ENCODE measurements at places on chromosomes 5 and 9.

- DNase-seq = no peak
Measured at GRCh38 chr5:9653811-9654210, 23.7 kb upstream of the TAS2R1 start.

DNA sequence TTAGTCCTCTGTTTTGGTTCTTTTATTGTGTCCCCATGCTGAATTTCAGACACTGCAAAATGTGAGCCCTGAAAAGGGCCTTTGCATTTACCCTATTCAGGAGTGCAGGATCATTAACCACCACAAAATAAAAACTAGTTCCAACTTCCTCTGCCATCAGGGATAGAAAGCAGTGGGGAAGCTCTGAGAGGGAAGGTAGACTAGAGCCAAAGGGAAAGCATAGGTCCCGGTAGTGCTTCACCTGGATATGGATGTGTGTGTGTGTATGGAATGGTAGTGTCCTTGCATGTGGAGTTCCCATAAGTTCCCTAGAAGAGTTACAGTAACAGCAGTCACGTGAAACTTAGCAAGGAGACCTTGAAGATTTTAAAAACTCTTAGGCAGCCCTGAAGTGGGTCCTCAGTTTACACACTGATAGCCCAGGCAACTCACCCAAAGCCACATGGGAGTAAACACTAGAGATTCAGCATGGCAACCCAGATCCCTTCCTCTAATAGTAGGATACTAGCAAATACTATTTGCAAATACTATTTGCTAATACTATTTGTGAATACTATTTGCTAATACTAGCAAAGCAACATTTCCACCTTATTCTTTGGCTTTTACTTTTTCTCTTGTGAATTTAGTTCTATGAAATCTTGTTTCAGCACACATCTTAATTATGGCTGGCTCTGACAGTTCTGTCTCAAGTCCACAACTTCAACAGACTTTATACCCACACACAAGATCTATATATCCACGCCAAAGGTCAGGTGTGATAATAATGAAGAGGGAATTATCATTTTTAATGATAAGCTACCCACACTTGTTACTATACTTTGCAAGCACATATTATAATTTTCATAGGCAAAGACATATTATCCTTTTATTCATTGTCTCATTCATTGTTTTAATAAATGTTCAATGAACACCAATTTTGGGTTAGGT lies 70.4 kb upstream of the IFNE start:
- DNase-seq = no peak

DNA sequence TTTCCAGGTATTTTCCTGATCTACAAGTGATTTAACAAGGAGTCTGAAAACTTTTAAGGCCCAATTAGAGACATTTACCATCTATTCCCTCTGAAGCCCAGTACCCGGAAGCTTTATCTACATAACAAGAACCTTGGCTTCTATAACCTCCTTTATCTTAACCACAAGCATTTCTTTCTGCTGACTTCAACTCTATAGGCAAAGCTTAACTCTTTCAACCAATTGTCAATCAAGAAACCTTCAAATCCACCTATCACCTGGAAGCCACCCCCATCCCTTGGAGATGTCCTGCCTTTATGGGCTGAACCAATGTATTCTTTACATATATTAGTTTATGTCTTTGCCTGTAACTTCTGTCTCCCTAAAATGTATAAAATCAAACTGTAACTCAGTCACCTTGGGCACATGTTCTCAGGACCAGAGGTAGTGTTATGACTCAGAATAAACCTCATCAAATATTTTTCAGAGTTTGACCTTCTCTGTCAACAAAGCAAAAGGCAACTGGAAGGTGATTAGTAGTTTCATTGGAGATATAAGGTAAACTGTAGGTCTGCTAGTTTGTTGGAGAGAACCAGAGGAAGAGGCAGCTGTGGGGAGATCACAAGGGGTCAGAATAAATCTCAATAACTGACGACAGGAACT lies 13.0 kb upstream of the RIMOC1 start:
- no peak for DNase-seq

DNA sequence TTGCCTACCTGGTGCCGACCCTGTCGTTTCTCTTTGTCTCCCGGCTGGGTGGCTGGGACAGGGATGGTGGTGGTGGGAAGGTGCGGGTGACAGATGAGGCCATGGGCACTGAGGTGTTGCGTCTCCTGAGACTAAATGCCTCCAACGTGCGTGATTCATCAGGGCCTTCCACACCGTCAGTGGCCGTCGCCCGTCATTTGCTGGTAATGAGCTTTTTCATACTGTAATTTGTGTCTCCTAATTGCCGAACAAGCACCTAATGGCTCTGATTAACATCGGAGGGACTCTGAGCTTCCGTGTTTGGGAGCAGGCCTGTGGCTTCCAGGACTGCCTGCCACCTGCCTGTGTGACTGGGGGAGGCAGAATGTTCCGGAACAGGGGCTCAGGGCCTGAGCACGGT lies 35.2 kb downstream of the RXRA start:
- DNase-seq = no peak

GRCh38 chr5:171868236-171868635 lies 82.6 kb downstream of the SMIM23 start:
- no peak for DNase-seq

- no peak for DNase-seq
Measured at GRCh38 chr9:115524453-115525059, 406.6 kb upstream of the TNC start.

- DNase-seq = no peak
Measured at GRCh38 chr9:4238522-4238921, 61.3 kb downstream of the GLIS3 start.

GRCh38 chr9:93533863-93534262 lies 42.5 kb upstream of the PHF2 start:
- no peak for DNase-seq

GRCh38 chr5:178093134-178093533 lies 20.2 kb upstream of the N4BP3 start:
- DNase-seq = no peak

DNA sequence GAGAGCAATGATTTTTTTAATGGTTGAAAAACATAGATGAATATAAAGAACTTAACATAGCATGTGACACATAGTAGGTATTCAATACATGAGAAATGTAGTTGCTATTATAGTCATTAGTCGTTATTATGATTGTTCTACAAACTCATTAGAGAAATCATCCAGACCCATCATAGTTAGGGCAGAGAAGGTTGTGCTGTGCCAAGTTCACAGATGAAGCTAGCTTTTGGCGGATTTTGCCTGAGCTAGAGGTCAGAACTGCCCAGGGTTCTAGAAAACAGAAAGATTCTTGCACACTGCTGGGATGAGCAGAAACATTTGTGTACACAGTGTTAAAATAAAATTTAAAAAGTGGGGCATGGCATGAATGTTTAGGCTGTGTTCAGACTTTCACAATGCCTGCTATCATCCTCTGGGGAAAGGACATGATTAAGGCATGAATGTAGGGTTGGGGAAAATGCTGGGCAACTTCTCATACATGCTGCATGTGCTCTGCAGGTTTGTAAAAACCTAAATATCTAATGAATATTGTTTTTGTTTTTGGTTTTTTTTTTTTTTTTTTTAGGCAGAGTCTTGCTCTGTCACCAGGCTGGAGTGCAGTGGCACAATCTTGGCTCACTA lies 33.3 kb upstream of the RAD23B start:
- DNase-seq = no peak

GRCh38 chr5:116487045-116487444 lies 87.6 kb downstream of the SEMA6A start:
- no peak for DNase-seq

GRCh38 chr9:112193572-112194288 lies 18.6 kb upstream of the SUSD1 start:
- no peak for DNase-seq

DNA sequence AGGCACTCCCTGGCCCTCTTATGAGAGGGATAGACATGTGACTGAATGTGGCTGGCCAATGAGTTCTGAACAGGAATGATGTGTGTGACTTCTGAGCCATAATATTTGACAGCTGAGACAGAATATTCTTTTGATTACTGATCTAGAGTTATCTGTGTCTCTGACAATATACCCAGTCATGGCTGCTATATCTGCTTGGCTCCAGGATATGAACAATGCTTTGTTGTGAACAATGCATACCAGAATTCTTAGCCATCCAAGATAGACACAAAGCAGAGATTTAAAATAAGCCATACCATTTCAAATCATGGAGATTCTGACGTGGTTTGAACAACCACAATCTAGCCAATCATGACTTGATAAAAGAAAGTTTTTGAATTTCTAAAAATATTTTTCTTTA lies 840.3 kb upstream of the SEMA6A start:
- DNase-seq = no peak

GRCh38 chr9:115882911-115883310 lies 270.7 kb upstream of the PAPPA start:
- no peak for DNase-seq

- DNase-seq = no peak
Measured at GRCh38 chr5:11476866-11477265, 427.4 kb downstream of the CTNND2 start.

DNA sequence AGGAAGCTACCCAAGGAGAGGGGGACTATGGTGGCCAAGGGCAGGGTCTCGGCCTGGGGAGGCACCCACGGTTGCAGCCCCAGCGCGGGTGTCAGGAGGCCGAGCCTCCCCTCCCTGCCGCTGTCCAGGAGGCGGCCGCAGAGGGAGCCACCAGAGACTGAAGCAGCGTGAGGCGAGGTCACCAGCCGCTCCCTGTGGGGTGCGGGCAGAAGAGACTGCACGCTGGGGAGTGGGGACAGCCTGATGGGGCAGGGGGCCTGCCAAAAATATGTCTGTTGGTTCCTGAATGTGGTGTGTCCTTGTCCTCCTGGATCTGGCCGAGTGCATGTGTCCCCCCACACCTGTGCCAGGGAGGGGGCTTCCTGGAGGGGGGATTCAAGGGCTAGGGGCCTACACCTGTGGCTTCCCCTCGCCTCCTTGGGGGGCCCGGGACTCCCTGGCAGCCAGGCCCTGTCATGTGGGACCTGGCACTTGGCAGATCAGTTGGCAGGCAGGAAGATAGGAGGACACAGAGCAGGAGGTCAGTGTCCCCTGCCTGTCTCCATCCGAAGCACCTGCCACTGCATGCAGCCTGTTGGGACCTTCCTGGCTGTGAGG lies 131.2 kb downstream of the DAB2IP start:
- DNase-seq = no peak

- DNase-seq = no peak
Measured at GRCh38 chr9:80839821-80840675, 849.3 kb downstream of the TLE1 start.

- no peak for DNase-seq
Measured at GRCh38 chr5:116703941-116704340, 129.3 kb upstream of the SEMA6A start.

DNA sequence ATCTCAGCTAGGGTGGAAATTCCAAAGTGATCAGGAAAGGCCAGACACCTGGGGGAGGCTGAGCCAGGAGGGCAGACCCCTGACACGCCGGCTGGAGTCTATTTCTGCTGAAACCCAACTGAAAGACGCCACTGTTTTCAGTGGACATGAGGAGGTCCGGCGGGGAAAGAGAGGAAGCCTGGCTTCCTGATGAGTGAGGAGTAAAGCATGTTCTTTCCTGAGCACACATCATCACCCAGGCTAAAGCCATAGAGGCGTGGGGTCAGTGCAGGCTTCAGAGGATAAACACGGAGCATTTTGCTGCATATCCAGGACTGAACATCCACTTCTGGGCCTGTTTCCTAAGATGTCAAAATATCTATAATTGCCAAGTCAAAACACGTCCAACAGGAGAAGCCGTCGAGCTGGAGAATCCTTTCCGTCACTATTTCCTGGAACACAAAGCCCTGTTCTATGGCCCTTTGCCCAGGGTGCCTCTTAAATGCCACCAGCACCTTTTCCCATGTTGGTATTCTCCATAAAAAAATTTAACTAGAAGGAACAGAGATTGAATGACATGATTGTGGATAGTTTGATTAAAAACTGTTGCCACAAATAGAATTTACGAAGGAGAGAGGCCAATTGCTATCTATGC lies 597.9 kb upstream of the ADAMTS16 start:
- DNase-seq = no peak

- DNase-seq = no peak
Measured at GRCh38 chr5:95555553-95555952, 652 bp downstream of the ARSK start.

- no peak for DNase-seq
Measured at GRCh38 chr5:69170969-69171368, 4.0 kb downstream of the CCNB1 start.

DNA sequence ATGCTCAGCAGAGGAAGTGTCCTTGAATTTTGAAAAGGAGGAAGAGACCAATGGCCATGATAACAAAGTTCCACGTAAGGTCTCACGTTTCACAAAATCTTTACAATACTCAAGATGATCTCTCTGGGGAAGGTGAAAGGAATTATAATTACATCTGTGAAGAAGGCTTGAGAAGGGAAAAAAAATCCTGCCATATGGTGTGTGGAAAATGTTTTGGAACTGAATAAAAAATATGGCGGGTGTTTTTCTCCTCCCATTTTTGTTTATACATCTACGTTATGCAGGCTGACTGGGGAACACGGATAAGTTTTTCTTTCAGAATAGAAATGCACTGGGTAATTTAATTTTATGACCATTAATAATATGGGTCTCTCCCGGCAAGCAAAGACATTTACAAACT lies 425.6 kb upstream of the BRINP1 start:
- DNase-seq = no peak

GRCh38 chr9:34177593-34178435 lies 1.0 kb upstream of the UBAP1 start:
- DNase-seq = no peak

GRCh38 chr5:44869928-44870327 lies 61.2 kb downstream of the MRPS30 start:
- DNase-seq = no peak

DNA sequence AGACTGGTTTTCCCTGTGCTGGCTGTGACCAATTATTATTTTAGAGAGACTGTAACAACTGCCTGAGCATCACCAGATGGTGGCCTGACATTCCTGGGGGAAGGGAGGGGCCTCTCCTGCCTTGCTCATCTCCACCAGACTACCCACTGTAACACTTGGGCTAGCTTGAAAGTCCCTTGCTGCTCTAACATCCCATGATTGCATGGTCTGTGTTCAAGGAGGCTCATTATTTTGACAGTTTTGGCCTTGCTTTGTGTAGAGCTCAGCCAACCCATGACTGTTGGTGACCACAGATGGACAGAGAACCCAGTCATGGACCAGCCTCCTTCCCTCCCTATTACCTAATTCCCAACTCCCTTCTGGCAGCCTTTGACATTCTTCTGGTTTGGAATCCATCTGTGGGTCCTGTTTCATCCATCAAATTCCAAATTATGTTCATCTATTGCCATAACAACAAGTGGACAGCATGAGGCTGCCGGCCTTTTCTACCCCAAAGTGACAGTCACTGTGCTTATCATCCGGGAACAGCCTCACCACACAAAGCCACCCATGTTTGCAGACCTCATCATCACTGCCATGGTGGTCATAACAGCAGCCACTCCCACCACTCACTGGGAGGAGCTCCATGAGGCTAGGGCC lies 49.0 kb upstream of the ICE1 start:
- DNase-seq = no peak

DNA sequence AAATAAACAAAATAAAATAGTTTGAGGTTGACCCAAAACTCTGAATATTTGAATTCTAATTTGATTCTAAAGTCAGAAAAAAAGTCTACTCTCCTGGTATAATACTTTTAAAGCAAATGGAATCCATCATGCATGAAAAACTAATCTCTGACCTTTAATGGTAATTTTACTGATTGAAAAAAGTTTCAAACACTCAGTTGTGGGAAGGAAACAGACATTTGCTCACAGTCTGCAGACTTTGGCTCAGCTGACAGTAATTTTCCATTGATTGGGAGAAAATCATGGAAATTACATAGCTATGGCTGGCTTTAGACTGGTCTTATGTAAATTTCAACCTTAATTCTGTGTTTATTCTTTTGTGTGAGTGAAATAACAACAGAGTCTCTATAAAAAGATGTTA lies 574.3 kb downstream of the PDE4D start:
- no peak for DNase-seq

- no peak for DNase-seq
Measured at GRCh38 chr5:56827924-56828323, 12.6 kb downstream of the MAP3K1 start.
